Mesothelial cell of epicardium (in vitro differentiated cells): ENCODE measurements at places on chromosomes 2 and 18. TPM values are rescaled to one million over a fixed set of nuclear protein-coding genes. Genes with fewer than 3 reads are reported as not detected.

DNA sequence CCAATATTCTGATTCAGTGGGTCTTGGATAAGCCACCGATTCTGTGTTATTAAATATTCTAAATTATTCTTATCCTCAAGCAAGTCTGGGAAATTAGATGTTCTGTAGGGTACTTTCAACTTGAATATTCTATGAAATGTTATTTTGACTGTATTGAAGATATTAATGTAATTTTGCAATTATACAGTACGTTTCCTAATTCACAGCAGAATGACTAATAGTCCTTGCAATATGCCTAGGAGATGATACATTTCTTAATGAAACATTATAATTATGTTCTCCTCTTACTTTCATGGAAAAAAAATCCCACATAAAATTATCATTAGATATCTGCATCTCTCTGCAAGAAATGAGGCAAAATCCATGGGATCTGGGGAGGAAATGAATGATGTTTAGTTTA, 46.2 kb upstream of the PLA2R1 start:
- DNase-seq, result no peak

DNA sequence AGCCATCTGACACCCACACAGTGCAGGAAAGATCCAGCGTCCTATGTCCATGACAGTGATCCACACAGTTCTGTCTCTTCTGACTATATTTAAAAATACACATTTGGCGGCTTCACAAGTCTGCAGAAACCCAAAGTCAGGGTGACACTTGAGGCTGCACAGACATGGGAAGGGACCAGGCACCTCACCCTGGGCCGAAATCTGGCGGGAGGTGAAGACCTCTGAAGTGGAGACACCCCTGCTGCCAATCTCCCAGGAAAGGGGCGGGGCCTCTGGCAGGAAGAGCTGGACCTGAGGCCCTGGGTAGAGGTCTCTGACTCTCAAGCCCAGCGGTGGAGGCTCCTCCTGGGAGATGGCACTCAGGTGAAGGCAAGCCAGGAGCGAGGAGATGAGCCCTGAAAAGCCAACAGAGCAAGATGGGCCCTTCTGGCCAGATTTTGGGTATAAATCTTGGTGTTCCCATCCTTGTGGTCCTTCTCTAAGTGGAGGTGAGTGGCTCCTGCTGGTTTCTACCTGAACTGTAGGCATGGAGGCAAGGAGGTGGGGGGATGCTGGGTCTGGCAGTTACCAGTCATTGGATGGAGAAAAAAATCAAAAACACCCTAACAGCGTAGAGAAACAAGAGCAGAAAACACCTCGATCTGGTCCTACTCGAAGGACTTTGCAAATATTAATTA, 248.4 kb downstream of the HDAC4 start:
- DNase-seq, result no peak

DNA sequence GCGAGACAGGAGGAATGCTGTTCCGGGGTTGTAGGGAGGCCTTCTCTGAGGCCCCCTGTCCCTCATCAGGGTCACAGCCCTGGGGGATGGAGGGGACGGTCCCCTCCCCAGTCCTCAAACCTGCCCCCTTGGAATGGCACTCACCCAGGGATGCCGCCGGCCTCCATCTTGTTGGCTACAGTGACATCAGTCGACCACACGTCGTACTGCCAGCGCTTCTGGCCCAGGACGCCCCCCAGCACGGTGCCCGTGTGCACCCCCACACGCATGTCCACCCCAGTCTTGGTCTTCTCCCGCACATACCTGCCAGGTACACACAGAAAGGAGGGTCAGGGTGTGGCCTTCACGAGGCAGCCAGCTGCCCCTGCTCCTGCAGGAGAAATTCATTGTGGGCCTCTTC, 46.5 kb downstream of the CENPO start:
- DNase-seq, result no peak

- DNase-seq, result no peak
Observed at GRCh38 chr2:1807167-1807566, 62.9 kb upstream of the PXDN start.

GRCh38 chr2:189134485-189134884, 45.1 kb downstream of the COL5A2 start:
- DNase-seq, result no peak

GRCh38 chr2:80392441-80392840, 87.9 kb upstream of the LRRTM1 start:
- DNase-seq, result no peak

DCDC2C gene
- total RNA-seq, result not detected in 3 replicates

STK36 gene
- total RNA-seq, result 115 to 127 TPM (median 120 TPM) in 3 replicates
